ENCODE measurements at places on chromosomes 16 and 17.
A peak's percentile ranks its signal among the peaks of the same experiment; 100 is the strongest.

DNA sequence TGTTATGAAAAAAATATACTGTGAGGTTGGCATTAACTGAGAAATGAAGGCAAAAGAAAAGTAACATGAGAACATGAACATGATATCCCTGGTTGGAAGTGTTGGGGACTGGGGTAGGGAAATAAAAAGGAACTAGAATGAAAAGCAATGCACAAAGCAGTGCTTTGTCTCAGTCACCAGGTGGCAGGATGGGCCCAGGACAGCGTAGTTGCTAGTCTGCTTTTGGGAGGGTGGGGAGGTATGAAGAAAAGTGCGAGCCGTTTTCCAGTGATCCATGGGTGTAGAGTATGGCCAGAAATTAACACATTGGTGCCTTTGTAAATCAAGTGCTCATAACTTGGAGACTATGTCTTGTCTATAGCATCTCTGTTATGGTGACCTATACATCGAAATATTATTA, 662.5 kb upstream of the SALL1 start:
- H3K4me1 ChIP-seq = no peaks in the 10 kb centered on the region
- H3K4me3 ChIP-seq = no peak overlapping the region
- no peaks in the 10 kb centered on the region for H3K36me3 ChIP-seq
- no peaks in the 10 kb centered on the region for H3K27me3 ChIP-seq

GRCh38 chr17:51298508-51299371, 38.4 kb downstream of the UTP18 start:
- H3K27me3 ChIP-seq = no peaks in the 10 kb centered on the region
- H3K4me1 ChIP-seq = peaks cover 8% of the 10 kb centered on the region
- no peak overlapping the region for H3K4me3 ChIP-seq
- DNase-seq = no peak

DNA sequence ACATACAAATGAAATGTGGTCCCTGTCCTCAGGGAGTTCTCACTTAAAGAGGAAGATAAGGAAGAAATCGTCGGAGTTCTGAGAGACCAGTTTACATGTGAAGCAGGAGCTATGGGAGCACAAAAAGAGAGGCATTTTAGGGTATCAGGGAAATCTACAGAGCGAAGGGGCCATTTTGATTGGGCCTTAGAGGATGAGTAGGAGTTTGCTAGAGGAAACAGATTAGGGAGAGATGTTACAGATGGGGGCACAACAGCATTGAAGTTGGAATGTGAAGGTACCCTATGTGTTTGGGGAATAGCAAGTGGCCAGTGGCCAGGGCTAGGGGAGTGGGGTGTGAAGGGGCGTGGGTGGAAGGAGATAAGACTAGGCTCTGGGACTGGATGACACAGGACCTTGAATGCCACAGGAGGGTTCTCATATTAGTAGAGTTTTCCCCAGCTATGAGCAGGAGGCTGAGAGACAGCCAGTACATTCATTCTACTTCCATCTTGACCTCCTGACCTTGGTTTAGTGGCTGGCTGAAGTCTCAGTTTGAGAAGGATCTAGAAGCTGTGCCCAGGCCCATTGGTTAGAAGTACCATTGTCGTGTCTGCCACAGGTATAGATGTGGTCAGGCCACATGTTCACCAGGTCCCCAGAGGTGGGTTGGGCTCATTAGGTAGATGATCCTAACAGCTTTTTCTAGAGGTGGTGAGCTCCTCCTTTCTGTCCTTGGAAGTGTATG, 34.8 kb downstream of the CPNE2 start:
- DNase-seq = peak; percentile 47
- no peaks in the 10 kb centered on the region for H3K27me3 ChIP-seq
- H3K27ac ChIP-seq = peak overlapping the region; percentile 82
- H3K36me3 ChIP-seq = peaks cover 2% of the 10 kb centered on the region
- no peak overlapping the region for H3K4me3 ChIP-seq

GRCh38 chr17:14015271-14015670, 54.0 kb upstream of the COX10 start:
- peaks cover 4% of the 10 kb centered on the region for H3K36me3 ChIP-seq
- H3K4me1 ChIP-seq = peaks cover 8% of the 10 kb centered on the region
- H3K27me3 ChIP-seq = no peaks in the 10 kb centered on the region

DNA sequence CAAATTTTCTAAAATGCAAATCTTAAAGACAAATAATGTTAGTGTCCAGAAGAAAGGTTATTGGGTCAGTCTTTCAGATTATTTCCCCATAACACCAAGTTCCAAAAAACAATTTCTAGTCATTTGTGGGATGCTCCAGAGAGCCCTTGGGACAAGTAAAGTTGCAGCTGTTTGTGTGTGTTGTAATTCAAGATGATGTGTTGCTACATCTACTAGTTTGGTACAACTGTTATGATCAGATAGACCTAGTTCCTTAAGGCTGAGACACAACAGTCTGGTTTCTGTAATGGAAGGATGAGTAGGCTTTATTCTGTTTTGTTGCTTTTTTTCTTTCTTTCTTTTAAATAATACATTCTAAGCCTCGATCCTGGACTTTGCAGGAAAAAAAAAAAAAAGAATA, 41.9 kb downstream of the PIGL start:
- H3K36me3 ChIP-seq = peaks cover 11% of the 10 kb centered on the region
- DNase-seq = no peak
- H3K4me1 ChIP-seq = peaks cover 8% of the 10 kb centered on the region
